ENCODE measurements at places on chromosomes 4 and X.

- no peak for DNase-seq
Observed at GRCh38 chr4:110091434-110092140, 106.8 kb downstream of the ELOVL6 start.

DNA sequence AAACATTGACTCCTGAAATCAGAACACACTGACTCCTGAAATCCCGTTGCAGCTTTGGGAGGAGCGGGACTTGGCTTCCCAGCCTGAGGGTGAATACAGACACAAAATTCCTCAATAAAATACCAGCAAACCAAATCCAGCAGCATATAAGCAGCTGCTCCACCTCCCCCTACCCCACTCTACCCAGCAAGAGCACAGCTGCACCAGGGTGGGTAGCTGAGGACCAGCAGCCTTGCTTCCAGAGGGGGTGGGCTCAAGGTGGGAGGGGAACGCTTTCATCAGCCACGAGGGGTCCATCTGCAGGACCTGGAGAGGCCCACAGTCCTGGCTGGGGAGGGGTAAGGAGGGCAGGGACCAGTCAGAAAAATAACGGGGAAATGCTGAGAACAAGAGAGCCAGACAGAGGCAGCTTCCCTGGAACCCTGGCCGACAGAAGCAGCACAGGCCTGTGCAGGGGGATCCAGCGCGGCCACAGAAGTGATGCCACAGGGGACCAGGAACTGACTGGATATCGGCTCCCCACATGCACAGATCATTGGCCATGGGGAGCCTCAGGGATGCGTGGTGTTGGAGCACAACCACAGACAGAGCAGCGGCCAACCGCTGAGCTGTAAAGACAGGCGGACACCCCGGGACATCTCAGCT lies 49.8 kb downstream of the FGFRL1 start:
- no peak for DNase-seq

DNA sequence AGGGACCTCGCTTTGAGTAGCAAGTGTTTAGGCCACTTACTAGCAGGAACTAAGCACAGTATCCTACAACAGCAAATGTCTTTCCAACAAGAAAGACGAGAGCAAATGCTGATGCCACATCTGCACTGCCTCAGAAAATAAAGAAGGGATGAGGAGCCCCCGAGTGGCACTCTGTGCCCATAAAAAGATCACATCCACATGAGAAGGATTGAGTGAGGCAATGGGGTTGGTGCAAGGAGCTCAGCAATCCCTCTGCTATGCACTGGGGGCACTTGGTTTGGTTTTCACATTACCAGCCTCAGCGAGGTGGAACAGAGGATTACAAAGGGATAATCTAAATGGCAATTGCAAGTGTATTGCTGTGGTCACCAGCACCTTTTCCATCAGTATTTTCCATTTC lies 252.8 kb upstream of the SLC7A11 start:
- no peak for DNase-seq

GRCh38 chr4:27791640-27792039 lies 931.0 kb downstream of the STIM2 start:
- no peak for DNase-seq

GRCh38 chrX:4315891-4316290 lies 602.4 kb upstream of the PRKX start:
- DNase-seq: no peak

DNA sequence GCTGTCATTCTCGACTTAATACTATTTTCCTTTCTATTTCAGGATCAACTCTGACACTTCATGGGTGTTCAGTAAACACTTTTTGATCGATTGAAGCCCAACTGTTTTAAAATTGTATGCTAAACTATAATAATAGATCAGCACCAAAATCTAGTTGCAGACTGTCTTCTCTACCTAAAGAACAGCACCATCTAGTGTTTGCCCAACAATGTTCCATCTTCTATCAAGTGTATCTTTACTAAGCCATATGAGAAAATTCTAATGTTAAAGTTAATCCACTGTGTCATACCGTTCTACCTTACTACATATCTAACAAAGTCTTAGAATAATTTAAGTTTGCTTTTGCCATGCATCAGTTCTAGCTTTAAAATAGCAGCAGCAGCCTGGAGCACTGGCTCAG lies 113.0 kb upstream of the PRDX4 start:
- no peak for DNase-seq

GRCh38 chr4:76570141-76570973 lies 135.3 kb downstream of the SHROOM3 start:
- no peak for DNase-seq

GRCh38 chrX:125710403-125711062 lies 390.9 kb downstream of the TEX13C start:
- no peak for DNase-seq

DNA sequence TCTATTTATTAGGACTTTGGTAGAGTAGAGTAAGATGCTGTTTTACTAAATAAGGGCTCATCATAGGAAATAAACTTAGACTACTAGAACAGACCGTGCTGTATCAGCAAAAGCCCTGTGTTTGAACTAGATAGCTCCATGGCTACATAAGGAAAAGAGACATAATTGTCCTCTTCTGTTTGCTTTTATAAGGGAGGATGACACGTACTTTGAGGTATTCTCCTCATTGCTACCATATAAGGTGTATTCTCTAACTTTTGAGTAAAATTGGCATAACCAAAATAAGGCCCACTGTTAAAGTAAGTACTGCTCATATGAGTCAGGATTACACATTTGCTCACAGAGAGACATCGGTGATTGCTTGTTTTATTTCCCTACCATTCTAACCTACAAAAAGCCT lies 64.3 kb downstream of the PDLIM5 start:
- DNase-seq: no peak

GRCh38 chr4:154528869-154529268 lies 21.3 kb downstream of the PLRG1 start:
- no peak for DNase-seq

GRCh38 chrX:139508099-139508498 lies 22.4 kb upstream of the F9 start:
- DNase-seq: no peak

DNA sequence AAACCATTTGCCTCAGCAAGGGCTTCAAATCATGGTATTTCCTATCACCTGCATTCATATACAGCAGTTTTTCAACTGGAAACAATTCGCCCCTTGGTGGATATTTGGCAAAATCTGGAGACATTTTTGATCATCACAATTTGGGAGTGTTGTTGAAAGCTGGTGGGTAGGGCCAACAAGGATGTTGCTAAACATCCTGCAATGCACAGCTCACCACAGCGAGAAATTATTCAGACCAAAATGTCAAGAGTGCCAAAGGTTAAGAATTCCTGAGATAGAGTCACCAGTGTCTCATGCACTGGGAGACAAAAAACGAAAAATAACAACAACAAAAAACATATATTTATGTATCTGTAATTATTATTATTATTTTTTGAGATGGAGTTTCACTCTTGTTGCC lies 435.2 kb upstream of the CTSO start:
- no peak for DNase-seq

- DNase-seq: no peak
Observed at GRCh38 chr4:90146306-90146705, 19.1 kb downstream of the CCSER1 start.

- DNase-seq: no peak
Observed at GRCh38 chr4:7420661-7421040, 14.1 kb downstream of the PSAPL1 start.
